SJCRH30 (cell line): ENCODE measurements at places on chromosomes 11 and 22.
A peak's percentile ranks its signal among the peaks of the same experiment; 100 is the strongest.

- no peak for DNase-seq
These were observed 133.5 kb downstream of the RBFOX2 start for GRCh38 chr22:35894937-35895708.

DNA sequence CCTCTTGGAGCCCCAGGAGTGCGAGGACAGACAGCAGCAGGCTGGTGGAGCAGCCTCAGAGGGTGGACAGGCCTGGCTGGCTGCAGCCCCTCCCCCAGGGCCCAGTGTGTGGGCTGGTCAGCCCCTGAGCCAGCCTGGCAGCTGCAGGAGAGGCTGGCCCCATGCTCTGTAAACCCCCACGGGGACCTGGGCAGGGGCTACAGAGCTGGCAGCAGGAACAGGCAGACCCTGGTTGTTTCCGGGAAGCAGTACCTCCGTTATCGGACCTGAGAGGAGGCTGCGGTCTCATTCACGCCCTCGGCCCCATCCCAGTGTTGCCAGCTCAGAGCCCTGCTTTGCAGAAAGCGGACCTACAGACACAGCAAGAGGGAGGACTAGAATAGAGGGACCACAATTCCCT, 38.5 kb upstream of the COMT start:
- DNase-seq = peak; percentile 91

DNA sequence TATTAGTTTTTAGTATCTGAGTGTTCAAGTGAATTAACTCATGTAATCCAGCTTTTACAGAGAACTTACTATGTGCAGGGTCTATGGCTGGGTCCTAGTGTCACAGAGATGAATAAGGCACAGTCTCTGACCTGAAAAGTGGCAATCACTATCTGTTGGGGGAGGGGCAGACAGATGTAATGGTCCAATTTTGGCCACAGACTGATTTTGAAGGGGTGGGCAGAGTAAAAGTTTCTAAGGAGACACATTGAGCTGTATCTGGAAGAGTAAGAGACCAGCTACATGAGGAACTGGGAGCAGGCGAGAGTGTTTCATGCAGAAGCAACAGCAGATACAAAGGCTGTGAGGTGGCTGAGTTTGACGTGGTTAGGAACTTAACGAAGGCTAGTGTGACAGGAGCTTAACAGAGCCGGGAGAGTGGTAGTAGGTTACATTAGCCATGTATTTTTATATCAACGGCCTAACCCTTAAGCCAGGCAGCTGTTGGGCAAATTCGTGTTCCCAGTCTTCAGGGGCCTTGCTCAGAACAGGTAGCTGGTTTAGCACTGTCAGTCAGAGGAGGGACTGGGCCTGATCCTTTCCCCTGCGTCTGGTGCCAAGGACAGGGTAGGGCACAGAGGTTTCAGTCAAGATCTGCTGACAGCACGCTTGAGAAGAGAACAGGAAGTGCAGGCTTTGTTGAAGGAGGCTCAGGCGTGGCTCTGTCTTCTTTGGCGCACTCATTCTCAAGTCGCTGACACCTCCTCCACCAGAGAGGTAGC, 1.4 kb upstream of the STIM1 start:
- peak; percentile 28 for DNase-seq

- no peak for DNase-seq
These were observed 65.0 kb upstream of the HORMAD2 start for GRCh38 chr22:30015229-30015797.

DNA sequence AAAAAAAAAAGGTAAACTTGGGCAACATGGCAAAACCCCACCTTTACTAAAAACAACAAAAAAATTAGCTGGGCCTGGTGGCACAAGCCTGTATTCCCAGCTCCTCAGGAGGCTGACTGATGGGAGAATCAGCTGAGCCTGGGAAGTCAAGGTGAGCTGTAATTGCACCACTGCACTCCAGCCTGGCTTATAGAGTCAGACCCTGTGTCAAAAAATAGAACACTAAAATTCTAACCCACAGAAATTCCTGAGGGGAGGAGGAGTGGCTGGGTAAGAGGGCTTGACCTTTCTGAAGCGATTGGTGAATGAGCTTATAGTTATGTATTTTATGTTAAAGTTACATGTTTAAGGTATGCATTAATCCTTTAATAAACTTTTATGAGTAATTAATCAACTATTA, 53.3 kb downstream of the FAT3 start:
- no peak for DNase-seq

GRCh38 chr11:27013781-27014361, 20.0 kb downstream of the FIBIN start:
- DNase-seq = no peak

GRCh38 chr11:62359475-62359874, 22.2 kb downstream of the ASRGL1 start:
- no peak for DNase-seq

- no peak for DNase-seq
These were observed 26.9 kb upstream of the LDHA start for GRCh38 chr11:18367431-18367830.

DNA sequence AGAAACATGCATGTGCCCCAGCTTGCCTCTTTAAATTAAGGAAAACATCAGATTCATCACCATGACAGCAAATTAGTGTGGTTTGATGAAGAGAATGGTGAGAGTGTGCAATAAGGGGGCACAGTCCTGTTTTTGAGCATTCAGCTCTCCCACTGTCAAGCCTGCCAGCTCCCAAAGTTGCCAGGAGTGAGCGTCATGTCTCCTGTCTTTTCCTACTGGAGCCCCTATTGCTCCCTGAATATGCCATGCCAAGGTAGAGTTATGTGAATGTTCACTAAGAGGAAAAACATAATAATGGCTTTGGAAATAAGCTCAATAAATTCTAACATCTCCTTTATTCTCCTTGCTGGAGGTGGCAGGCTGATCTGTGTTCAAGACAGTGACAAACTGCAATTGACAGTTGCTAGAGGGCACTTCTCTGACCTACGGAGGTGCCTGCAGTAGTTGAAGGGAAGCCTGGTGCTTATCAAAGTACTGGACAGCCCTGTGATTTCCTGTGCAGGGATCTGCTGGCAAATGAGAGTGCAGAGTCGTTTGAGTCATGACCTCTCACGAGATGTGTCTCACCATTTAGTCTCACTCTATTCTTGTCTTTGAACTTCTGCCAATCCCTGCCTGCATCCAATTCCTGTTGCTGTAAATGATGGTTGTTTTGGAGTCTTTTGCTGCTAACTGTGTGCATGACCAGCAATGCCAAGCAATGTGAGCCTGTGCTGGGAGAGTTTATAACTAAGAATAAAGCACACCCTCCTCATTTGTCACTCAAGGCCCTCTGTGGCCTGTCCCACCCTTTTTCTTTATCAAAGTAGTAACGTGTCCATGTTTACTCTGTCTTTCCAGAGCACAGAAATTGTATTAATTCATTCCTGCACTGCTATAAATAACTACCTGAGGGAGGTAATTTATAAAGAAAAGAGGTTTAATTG, 34.8 kb downstream of the MRGPRX2 start:
- DNase-seq = no peak

DNA sequence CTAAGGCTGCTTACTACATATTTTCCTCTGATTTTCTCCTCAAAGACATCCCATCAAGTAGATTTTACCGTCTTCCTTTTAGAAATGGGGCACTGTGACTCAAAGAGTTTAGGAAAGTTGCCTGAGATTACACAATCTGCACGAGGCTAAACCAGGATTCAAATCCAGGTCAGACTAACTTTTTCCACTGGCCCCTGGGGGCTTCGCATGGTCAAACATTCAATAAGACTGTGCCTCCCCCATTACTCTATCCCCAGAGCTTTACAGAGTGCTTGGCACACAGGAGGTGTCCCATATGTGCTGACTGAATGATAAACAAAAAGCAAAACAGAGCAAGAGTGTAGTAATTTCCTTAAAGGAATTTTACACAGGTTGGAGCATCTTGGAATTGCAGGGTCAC, 118.1 kb upstream of the TEAD1 start:
- no peak for DNase-seq

GRCh38 chr11:27471589-27472397, 797 bp downstream of the LGR4 start:
- peak; percentile 48 for DNase-seq

- DNase-seq = no peak
These were observed 69.4 kb downstream of the FLI1 start for GRCh38 chr11:128763224-128763623.

- no peak for DNase-seq
These were observed 5.5 kb upstream of the NEAT1 start for GRCh38 chr11:65416841-65417701.

DNA sequence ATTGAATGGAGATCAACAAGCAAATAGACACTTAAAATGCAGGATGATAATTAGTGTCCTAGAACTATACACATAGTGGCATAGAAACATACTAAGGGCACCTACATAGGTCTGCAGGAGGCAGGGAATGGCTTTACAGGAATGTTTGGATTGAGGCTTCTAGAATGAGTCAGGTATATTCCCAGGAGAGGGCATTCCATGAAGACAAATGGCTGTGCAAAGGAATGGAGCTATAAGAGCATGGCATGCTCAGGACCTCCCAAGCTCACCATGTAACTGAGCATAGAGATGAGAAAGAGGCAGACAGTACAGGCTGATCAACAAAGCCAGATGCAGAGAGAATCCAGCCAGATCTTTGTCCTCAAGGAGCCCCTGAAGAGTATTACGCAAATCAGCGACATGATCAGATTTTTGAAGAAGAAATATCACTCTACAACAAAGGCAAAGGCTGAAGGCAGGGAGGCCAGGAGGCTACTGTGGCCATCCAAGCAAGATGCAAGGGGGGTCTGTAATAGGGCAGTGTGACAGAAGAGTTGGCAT, 211.1 kb upstream of the MTNR1B start:
- no peak for DNase-seq

- no peak for DNase-seq
These were observed 60.4 kb downstream of the CHST1 start for GRCh38 chr11:45605051-45605450.

DNA sequence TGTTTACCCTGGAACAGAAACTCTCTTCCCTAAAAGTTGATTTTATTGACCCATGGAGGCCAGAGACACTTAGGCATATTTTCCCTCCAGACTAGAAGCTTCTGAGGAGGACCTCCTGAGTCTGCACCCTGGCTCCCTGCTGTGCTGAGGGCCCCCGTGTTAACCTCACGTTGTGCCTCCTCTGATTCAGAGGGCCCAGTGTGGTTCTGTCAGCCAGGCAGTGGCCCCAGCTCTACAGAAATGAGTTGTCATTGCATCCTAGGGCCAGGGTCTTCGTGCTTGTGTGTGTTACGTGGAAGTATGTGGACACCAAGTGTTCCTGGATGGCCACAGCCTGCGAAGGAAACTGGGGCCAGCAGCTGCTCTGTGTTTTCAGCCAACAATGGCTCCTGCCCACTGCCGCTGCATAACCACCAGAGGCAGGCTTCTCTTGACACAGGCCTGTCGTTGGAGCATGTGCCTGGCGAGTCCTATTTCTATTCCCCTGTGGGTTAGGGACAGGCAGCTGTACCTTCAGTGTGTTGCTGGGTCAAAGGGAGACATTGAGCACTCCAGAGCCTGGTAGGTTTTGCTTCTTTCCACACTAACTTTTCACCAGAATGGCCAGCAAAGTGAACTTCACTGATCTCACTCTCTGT, 44.5 kb downstream of the MED15 start:
- DNase-seq = no peak

DNA sequence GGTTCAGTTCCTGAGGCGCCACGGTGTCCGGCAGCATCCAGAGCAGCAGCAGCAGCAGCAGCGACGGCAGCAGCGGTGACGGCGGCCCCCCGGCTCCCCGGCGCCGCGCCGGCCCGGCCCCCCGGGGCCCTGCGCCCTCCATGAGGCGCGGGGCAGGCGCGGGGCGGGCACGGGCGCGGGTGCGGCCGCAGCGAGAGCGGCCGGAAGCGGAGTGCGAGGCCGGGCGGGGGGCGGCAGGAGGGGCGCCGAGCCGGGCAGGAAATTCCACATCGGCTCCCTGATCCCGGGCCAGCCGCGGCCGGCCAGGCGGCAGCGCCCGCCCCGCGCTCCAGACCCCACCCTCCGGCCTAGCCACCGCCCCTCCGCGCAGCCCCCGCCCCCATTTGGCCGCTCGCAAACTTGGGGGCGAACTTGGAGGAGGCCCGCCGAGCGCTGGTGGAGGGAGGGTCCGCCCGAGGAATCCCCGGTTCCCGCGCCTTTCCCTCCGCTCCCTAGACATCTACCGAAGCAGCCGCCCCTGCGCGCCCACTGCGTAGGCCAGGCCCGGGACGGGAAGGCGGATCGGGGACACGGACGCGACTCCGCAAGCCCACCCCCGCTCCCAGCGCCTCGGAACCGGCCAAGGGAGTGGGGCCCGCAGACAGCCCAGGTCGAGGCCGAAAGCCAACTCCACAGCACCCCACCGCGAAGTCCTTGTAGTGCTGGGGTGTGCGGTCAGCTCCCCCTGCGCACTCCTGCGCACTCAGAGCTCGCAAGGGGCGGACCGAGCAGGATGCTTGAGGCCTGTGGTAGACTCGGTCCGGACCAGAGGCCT, at the start of gene SCARF2:
Gene SCARF2, minus strand, starts transcription at position 213 of the 814 bp plus-strand sequence. Its CDS starts 71 bp downstream, at position 142.
- peak; percentile 60 for DNase-seq

DNA sequence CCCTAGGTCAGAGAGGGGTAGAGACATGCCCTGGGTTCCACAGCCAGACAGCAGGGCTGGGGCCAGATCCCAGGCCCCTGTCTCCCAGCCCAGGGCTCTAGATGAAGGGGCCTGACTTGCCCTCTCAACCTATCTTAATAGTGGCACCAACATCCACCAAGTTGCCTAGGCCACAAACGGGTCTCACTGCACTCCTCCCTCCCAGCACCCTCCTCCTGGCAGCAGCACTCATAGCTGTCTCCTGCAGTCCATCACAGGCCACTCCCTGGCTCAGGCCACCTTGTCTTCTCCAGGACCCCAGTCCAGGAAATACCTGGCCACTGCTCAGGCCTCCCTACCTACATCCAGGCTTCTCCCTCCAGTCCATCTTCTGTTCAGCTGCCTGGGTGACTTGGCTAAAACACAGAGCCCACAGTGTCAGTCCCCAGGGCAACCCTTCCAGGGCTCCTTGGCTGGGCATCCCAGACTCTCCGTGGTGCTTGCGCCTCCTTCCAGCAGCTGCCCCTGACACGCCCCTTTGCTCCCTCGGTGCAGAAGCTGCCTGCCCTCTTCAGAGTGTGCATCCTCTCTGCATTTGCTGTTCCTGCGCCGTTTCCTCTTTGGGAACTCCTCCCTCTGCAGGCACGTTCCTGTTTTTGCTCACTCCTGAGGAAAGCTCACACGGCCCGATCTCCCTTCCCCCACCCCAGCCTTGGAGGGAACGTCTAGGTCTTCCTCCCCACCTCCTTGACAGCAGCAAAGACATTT, 40.5 kb downstream of the LRRC32 start:
- peak; percentile 13 for DNase-seq

DNA sequence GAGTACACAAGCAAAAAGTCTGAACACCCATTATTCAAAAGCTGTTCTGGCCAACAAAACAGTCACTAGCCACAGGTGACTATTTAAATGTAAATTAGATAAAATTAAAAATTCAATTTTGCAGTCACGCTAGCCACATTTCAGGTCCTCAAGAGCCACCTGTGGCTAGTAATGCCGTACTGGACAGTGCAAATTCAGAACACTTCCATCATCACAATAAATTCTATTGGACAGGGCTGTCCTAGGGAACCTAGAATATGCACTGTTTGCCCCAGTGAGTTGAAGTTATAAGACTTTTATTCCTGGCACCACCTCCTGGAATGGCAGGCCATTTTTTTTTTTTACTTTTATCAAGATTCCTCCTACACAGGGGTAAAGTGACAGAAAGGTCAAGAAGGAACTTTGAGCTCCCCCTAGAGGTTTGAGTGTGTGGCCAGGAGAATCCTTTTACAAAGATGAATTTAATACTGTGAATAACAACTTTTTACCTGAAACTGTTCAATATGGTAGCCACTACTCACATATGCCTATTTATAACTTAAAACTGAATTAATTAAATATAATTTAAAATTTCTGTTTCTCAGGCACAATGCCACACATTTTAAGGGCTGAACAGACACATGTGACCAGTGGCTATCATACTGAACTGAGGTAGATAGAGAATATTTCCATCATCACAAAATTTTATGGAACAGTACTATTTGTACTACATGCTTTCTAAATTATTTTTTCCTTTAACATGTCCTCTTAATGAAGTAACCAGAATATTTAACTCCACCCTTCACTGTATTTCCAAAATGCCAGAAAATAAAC, 6.5 kb downstream of the MSANTD2 start:
- no peak for DNase-seq
